AG08396 (cell line): ENCODE measurements at places on chromosomes 7 and 10.

DNA sequence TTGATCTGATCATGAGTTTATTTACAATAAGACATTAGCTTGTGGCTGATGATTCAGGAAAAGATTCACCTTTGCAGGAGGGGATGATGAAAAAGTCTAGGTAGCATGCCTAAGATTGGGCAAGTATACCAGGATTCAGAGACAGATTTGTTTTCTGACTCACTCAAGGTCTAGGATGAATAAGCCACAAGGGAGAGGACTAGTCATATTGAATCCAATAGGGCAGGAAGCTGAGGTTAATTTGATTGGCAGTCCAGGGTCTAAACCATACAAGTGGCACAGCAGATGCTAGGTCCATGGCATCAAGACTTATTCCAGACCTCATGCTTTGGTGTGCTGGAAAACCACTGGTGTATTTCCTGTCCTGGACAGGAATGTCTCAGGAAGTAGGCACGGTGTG, 1133.4 kb downstream of the XPNPEP1 start:
- DNase-seq: peak; percentile 32

- DNase-seq: peak; percentile 80
Measured at GRCh38 chr7:34320926-34321661, 336.9 kb upstream of the NPSR1 start.

DNA sequence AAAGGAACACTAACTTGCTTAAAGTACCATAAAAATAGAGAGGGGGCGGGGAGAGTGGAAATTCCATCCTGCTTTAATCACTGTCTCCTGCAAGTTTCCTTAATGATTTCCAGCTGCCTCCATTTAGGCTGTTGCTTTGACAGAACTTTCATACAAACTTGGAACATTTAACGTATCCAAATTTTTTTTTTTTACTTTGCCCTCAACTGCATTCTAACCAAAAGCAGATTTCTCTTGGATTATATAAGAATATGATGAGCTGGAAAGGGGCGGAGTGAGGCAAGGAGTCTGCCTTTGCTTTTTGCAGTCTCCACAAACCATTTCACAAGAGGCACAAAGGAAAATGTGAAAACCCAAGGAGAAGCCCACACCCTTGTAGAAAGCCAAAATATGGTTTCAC, 46.6 kb upstream of the COL1A2 start:
- DNase-seq: peak; percentile 74

- peak; percentile 96 for DNase-seq
Measured at GRCh38 chr10:80078448-80079311, at the start of gene TMEM254. Gene TMEM254, plus strand, starts transcription at chr10:80078665. Its CDS starts 35 bp downstream, at chr10:80078700.

DNA sequence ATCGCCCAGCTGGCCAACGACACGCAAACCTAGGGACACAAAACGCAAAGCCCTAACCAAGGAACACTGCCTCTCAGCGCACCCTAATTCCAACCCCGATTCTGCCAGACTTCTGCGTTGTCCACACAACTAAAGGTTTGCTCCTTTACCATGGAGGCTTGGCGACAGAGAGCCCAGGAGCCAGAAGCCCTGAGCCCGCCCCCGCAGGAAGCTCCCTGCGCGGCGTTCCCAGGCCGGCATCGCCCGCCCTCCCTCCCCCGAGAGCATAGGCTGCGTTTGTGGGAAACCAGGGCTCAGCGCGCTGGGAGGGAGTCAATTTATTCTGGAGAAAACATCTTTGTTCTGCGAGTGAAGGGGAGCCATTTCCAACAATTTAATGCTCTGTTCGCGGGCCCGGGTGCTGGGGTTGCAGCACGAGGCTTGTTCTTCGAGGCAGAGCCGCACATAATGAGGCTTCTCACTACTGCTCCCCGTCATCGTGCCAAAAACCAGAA, 103.9 kb downstream of the GRID1 start:
- DNase-seq: no peak

GRCh38 chr7:121390109-121390508, 6.0 kb downstream of the FAM3C start:
- DNase-seq: no peak

DNA sequence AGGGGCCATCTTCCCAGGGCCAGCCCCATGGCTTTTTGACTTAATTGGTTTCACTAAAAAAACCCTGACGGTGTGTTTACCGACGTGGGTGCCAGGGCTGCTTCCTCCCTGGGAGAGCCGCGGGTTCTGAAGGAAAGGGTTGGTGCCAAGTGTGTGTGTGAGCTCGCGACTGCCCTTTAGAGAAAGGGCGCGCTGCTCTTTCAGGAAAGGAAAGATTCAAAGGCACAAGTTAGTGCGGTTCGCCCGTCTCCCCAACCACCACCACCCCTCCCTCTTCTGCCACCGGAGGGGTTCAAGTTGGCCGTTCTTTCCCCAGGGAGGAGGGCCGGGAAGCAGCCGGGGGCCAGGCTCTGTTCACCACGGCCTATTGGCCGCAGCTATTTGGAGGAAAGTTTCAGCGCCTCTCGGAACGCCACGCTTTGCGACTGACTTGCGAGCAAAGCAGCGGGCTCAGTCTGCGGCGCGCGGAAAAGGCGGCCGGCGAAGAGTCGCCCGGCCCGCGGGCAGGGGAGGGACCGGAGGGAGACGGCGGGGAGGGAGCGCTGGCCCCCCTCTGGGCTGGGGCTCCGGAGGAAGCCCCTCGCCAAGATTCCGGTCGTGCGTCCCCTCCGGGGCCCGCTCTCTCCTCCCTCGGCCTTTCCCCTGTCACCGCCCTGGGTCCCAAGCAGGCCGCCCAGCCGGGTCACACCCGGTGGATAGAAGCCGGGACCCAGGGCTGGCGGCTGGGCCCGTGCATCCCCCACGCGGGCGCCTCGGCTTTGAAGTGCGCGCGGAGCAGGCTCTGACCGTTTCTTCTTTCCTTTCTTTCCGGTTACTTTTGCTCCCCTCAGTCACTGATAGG, 165.9 kb upstream of the PPP1R3A start:
- peak; percentile 43 for DNase-seq

GRCh38 chr10:30445711-30446110, 11.7 kb downstream of the MAP3K8 start:
- peak; percentile 47 for DNase-seq

DNA sequence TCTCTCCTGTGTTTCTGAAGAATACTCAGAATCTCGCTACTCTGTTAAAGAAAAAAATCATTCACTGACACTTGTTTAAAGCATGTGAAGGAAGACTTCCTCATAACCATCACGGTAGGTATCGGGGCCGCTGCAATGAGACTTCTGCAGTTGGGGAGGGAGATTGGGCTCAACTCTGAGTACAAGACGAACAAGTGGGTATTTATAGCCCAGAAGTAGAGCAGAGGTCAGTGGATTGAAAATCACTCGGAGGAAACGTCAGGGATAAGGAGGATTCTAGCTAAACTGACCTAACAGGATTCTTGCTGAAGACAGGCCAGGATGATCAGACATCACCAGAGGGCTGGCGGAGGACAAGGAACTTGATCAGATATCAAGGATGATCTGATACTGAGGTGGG, 33.3 kb downstream of the ITPRIP start:
- DNase-seq: no peak

DNA sequence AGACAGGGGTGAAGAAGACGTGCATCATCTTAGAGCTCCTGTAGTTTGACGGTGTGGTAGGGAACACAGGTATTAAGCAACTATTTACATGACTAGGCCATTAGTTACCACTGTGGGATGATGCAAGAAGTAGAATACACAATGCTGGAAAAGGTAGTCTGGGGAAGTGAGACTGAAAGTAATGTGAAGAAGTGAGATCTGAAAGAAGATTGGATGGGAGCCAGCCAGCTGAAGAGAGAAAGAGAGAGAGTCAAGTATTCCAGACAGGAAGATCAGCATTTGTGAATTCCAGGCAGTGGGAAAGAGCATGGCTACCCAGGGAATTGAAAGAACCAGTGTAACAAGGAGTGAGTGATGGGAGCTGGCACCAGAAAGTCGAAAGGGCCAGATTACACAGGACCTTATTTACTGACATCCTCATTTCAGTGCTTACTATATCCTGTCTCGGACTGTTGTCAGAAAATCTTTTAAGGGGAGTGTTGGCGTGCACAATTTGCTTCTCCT, 4.0 kb upstream of the CFAP58 start:
- no peak for DNase-seq

DNA sequence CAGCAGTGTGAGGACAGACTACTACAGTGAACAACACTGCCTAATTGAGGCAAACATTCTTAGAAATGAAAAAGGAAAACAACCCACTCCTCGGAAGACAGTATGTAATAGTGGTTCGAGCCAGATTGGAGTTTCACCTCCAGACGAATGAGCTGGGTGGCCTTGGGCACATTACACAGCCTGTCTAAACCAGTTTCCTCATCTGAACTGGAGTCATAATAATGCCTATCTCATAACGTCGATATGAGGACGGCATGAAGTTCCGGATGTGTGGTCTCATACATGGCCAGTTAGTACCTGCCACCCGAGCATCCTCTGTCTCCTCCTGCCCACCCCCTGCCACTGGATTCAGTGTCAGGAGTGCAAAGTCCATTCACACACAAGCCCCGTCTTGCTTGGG, 15.8 kb upstream of the FRMPD2 start:
- DNase-seq: no peak

GRCh38 chr7:114539575-114539974, 125.0 kb downstream of the FOXP2 start:
- peak; percentile 3 for DNase-seq

GRCh38 chr7:108284349-108285002, 154.3 kb upstream of the LAMB4 start:
- no peak for DNase-seq

GRCh38 chr7:33726582-33726981, 178.8 kb upstream of the BMPER start:
- no peak for DNase-seq

GRCh38 chr7:10075866-10076265, 897.8 kb upstream of the PHF14 start:
- DNase-seq: no peak

DNA sequence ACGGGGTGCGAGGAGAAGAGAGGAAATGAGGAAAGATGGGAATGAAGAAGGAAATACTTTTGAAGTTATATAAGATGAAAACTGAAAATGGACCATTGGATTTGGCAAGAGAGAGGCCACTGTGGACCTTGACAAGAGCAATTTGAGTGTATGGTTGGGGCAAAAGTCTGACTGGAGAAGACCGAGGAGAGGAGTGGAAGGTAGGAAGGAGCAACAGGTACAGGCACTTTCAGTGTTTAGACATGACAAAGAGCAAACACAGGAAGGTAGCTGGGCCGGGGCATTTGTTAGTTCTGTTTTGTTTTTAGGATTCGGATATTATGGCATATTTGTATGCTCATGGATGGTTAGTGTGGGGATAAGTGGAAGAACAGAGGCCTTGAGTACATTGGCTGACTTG, 99.4 kb downstream of the TAF3 start:
- no peak for DNase-seq

GRCh38 chr7:86214734-86215133, 429.0 kb upstream of the GRM3 start:
- no peak for DNase-seq

- no peak for DNase-seq
Measured at GRCh38 chr10:6700066-6700465, 120.0 kb upstream of the PRKCQ start.

DNA sequence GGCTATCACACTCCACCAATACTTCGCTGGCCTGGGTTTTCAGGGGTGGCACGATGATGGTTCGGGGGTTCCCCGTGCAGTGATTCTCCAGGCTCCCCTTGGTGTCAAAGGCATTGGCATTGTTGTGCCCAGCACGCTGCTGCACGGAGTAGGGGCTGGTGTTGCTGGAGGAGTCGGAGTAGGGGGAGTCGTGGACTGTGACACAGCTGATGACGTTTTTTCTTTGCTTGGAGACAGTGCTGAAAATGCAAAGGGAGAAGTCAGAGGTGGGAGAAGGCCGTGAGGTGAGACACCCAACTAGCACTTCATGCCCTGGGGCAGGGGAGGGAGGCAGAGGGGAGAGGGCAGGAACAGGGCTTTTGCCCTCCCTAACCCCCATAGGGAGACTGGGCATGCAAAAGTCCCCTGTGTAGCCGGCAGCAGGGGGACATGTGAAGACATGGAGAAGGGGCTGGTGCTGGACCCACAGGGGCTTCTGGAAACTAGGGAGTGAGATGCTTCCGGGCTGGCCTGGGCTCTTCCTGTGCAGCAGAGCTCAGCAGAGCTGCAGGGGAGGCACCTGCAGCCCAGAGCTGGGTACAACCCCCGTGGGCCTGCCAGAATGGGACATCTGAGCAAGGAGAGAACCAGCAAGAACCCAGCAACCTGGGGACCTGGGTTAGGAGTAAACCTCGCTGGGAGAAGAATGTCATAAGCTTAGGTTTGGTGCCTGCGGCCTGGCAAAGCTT, 60.5 kb downstream of the CLEC2L start:
- no peak for DNase-seq

DNA sequence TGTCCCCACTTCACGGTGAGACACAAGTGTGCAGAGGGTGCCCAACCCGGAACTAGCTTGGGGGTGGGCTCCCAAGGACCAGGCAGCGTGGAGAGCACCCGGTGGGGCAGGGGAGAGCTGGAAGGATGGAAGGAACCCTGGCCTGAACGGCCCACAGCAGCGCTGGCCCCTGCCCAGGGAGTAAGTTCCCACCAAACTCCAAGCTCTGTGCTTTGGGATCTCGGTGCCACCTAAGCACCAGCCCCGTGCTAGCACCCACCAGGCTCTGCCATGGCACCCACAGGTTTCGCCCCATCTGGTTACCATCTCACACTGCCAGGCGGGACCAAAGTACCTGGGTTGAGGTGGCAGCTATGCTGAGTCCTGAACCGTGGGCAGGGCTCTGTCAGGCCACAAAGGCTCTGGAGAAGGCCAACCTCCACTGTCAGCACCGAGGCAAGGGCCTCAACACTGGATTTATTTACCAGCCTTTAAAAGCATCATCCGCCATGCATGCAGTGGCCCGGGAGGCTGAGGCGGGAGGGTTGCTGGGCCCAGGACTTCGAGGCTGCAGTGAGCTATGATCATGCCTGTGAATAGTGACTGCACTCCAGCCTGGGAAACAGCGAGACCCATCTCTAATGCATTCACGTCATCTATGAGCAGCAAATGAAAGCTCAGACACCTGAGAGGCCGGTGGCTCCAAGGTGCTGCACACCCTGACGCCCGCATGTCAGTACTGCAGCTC, 16.0 kb downstream of the GPER1 start:
- no peak for DNase-seq

DNA sequence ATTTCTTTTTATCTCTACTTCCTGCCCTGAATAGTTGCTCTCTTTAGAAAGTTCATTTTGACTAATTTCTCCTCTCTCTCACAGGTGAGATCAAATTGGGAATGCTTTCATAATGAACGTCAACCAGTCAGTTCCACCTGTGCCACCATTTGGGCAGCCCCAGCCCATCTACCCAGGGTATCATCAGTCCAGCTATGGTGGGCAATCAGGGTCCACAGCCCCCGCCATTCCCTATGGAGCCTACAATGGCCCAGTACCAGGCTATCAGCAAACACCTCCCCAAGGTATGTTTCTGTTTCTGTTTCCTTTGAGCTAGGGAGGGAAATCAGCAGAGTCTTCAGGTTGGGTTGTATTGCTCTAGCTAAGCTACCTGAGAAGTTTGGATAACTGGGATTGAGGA, 2.5 kb downstream of the SEC24C start:
- no peak for DNase-seq

- DNase-seq: no peak
Measured at GRCh38 chr10:95688648-95689047, 5.1 kb downstream of the TCTN3 start.
